ENCODE measurements at places on chromosomes 11 and 22.

DNA sequence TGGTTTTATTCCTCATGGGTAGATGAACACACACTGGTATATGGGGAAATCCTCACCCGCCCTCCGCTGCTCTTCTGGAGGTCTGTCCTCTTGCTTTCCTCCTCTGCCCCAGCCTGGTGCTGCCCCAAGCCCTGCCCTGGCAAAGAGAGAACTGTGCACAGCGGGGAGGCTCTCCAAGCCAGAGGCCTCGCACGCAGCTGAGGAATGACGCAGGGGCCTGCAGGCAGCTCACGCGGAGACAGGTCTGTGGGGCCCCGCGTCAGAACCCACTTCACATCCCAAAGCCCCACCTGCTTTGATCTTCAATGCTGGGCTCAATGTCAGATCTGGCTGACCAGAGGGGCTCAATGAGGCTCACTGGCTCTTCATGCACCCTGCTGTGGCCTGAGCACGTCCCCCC lies 10.0 kb downstream of the GATD1 start:
- no peak for DNase-seq

GRCh38 chr22:28411125-28411524 lies 268.5 kb downstream of the TTC28 start:
- no peak for DNase-seq

GRCh38 chr11:128806506-128807261 lies 60.4 kb downstream of the KCNJ1 start:
- DNase-seq: no peak

- DNase-seq: no peak
These were observed 1.7 kb downstream of the SHISA8 start for GRCh38 chr22:41913040-41913719.

Data from A673 (cell line).